ENCODE measurements at places on chromosomes 6 and 20.

DNA sequence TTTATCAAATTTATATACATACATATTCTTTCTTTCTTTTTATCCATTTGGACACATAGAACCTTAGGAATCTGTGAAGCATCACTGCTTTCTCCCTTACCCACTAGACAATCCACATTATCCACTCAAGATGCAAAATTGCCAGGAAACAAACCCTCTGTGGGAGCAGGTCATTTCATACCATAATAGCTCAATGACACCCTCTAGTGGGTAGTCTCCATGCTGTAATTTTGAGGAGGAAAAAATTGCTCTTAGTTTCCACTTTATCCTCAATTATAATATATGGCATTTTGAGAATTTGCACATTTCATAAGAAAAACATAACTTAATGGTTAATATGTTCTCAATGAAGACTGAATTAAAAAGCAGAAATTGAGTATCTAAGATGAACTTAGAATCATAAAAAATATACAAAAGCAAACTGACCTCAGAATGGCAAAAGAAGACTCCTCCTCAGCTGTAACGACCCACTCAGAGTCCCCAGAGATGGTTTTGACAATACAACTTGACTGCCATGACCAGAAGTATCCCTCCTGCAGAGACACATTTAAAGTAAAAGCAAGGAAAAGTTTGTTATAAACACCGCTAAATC, 164.1 kb downstream of the FRK start:
- no peak for DNase-seq

DNA sequence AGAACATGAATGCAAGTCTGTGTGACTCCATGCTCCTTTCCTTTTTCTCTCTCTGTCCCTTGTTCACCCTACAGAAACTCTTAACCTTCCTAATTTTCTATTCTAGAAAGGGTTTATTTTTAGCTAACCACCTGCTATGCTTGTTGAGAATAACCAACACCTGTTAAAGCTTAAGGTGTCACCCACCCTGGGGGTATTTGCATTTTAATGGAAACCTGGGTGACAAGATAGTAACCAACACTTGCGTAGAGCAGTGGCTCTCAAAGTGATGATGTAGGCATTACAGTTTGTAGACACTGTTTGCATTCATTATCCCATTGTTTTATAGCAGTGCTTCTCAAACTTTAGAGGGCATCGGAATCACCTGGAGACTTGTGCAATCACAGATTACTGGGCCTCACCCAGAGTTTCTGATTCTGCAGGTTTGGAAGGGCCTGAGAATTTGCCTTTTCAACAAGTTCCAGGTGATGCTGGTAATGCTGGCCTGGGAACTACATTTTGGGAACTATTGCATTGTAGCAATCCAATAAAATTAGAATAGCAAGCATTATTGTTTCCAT, 114.4 kb upstream of the ARMC2 start:
- no peak for DNase-seq

DNA sequence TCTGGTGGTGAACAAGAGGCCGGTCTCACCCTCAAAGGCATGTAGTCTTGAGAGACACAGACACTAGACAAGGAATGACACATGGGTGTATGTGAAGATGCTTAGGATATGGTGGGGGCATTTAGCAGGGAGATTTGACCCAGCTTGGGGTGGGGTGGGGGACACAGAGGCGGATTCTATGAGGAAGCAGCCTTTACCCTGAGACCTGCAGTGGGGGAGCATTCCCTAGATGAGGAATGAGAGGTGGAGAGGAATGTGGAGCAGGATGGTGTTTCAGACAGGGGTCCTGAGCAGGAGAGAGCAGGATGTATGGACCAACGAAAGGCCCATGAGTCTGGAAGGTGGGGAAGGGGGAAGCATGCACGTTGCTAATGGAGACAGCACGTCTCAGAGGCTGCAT, 57.8 kb downstream of the PHACTR3 start:
- no peak for DNase-seq

- no peak for DNase-seq
Measured at GRCh38 chr6:141398949-141399348, 733.8 kb upstream of the GJE1 start.

DNA sequence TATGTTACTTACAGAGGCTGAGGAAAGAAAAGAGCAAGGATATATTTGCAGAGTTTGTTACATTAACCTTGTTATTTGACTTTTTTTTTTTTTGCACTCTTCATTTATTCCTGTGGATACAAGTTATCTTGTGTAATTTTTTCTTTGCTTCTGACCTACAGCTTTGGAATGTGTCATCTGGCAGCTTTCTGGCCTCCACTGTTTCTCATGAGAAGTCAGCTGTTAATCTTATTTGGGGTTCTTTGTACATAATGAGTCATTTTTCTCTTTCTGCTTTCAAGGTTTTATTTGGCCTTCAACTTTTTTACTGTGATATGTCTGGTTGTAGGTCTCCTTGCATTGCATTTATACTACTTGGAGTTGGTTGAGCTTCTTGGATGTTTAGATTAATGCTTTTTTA, 333.4 kb downstream of the SMOC2 start:
- DNase-seq = no peak

DNA sequence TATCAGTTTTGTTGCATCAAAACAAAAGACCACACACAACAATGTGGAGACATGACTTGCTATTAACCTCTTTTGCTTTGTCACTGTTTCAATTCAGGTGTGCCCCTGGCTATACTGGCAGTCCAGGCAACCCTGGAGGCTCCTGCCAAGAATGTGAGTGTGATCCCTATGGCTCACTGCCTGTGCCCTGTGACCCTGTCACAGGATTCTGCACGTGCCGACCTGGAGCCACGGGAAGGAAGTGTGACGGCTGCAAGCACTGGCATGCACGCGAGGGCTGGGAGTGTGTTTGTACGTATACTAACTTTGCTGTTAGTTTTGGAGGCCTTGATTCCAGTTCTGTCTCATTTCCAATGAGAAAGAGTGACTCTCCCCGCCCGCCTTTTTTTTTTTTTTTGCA, 356.9 kb downstream of the ARHGAP18 start:
- DNase-seq = peak; percentile 65

GRCh38 chr20:45765980-45766379, 25.7 kb downstream of the WFDC3 start:
- no peak for DNase-seq

- DNase-seq = no peak
Measured at GRCh38 chr6:158960026-158960425, 40.0 kb downstream of the RSPH3 start.

DNA sequence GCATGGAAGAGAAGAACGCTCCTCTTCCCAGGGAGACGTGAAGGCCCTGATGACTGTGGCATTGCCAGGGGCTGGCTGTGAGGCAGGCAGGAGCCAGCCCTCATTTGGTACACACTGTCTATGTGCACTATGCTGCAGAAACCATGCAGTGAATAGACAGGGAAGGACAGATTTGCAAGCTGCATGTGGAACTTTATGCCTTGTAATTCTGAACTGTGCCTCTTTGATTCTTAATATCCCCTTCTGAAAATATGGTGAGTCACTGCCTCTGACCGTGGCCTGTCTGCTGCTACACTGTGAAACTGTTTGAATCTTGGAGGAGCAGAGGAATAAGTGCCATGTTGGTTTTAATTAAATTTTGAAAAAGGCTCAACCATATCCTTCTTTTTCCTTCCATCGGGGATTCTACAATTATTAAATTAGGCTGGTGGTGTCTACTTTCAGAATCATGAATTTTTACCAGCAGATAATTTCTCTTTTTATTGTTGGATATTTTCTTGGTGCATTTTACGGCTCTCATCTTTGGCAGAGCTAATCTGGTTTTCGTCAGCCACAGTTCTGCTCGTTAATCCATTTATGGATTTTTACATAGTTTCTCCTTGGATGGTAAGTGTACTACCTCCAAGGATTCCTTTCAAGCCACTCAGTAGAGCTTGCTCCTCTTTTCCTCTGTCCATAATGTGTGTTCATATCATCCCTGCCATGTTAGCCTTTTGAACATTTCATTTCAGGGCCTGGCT, 301.0 kb upstream of the SLC35B3 start:
- DNase-seq = no peak

DNA sequence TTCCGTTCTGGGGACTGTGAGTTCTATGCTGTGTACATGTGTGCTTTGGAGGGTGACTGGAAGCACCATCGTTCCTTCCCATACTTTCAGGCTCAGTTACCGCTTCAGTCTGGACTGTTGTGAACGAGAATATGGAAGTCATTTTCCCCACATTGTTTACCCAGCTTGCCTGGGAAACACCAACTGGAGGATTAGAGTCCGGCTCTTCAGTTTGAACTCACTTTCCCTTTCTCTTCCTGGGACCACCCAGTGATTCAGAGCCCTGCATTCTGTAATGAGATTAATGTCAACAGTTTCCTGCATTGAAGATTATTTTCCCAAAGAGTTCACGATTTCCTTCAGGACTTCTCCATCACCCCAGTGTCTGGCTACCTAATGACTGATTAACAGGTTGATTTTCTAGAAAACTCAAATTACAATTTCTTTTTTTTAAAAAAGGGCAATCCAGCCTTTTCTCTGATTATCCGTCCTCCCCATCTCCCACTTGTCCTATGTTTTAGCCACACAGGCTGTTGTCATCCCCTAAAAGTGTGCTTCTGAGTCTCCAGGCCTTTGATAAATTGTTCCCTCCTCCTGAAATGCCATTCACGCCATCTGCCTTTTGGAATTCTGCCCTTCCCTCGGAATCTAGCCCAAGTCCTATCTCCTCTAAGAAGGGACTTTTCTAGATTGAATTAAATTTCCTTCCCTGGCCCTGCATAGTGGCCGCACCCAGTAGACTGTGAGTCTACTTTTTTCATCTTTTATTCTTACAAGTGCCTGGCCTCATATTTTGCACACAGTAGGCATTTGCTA, 3.3 kb upstream of the TAGAP start:
- no peak for DNase-seq

- no peak for DNase-seq
Measured at GRCh38 chr6:137840252-137840651, 26.8 kb upstream of the TNFAIP3 start.

DNA sequence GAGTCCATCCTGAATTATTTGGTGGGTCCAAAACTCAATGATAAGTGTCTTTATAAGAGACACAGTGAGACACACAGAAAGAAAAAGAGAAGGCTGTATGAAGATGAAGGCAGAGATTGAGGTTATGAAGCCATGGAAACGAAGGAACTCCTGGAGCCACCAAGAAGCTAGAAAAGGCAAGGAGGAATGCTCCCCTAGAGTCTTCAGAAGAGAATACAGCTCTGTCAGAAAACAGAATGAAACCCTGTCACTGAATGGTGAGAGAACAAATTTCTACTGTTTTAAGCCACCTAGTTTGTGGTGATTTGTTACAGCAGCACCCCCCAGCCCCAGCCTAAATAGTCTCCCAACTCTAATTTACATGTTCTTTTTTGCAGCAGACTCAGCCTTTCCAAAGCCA, 635.1 kb downstream of the EPHA7 start:
- no peak for DNase-seq

GRCh38 chr20:23939063-23939462, 49.5 kb downstream of the GGTLC1 start:
- no peak for DNase-seq

DNA sequence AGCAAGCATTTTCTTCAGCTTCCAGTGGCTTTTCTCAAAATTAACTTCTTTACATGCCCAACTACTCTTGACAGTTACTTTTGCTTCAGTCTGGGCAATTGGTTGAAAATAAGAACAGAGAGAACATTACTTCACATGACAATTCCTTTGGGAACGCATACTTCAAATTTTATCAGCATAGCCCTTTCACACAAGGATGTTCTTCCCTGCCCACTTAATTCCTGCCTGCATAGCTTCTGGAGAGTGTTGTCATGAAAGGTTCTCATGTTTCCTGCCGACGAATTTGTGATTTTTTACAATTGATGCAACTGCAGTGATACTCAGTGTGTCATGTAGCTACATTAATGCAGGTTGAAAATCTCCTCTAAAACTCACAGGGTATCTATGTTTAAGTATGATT, 22.0 kb upstream of the SNRNP48 start:
- no peak for DNase-seq

- DNase-seq = no peak
Measured at GRCh38 chr6:85920782-85921181, 278.1 kb upstream of the SYNCRIP start.

- DNase-seq = no peak
Measured at GRCh38 chr20:24257171-24257570, 212.3 kb upstream of the SYNDIG1 start.

GRCh38 chr6:3957321-3957720, 108.1 kb downstream of the FAM50B start:
- no peak for DNase-seq

- no peak for DNase-seq
Measured at GRCh38 chr20:44396369-44397130, 41.1 kb downstream of the HNF4A start.
